ENCODE measurements at places on chromosomes 7 and 10. TPM values are rescaled to one million over a fixed set of nuclear protein-coding genes. Genes with fewer than 3 reads are reported as not detected.

- no peak for DNase-seq
Observed at GRCh38 chr7:142791502-142791901, 20.7 kb downstream of the PRSS2 start.

DNA sequence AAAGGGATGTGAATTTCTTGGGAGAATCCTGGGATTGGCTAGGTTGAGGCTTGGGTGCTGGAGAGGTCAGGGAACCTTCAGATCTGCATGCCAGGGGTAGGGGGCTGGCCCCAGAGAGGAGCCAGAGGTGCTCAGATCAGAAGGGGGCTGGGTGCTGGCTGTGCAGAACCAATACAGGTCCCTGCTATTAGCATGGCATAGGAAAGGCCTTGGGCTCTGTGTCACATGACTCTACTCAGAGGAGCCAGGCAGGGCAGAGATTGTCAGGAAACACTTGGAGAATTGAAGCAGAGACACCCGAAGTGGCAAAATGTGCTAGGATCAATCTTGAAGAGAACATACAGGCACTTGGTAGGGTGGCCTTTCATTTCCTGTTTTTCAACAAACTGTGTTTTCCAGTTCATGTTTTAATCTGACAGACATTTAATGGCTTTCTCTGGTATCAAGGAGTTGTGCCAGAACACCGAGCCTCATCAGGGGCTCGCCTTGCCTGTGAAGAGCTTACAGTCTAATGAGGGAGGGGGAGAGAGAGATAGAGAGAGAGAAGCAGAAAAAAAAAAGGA, 498.9 kb downstream of the RPS24 start:
- no peak for DNase-seq

DNA sequence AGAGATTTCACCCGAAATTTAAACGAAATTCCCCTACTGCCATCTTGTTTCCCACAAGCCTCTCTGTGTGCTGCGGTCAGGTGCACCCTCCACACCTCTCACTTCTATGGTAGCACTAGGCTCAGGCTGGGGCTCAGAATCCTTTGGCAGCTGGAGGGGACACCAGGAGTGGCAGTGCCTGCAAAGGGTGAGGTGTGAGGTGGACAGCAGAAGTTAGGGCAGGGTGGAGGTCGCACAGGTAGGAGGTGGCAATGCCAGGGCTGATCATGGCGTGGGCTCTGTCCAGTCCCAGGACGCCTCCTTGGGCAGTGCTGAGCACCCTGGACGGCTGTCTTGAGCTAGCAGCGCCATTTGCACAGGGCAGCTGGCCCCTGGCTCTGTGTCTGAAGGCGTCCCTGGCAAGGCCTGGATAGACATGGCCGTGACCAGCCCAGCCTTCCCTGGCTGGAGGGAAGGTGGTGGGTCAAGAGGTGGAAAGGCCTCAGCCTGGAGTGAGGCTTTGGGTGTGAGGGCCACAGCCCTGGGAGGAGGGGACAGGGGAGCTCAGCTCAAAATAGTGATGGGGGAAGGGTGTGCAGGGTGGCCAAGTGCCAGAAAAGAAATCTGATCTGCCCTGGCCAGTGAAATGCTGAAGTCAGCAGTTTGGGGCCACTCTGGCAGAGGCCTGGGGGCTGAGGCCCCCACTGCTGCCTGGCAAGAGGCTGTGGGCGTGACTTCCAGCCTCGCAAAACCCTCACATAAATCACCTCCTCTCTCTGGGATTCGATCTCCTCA, 40.0 kb downstream of the ZCCHC24 start:
- DNase-seq, result no peak

DNA sequence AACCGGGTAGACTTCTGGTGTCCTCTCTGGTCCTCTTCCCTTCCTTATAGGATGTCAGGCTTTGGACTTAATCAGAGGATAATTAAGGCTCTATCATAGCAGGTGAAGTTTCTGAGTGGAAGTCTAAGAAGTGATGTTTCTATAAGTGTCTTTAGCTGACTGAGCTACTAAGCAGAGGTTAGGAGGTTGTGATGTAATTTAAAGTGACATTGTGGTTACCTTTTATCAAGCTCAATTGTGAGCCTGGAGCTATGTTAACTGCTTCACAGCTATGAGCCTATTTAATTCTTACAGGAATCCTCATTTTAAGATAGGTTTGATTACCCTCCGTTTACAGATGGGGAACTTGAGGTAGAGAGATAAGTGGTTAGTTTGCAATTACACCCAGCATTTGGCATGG, 365.1 kb downstream of the AUTS2 start:
- DNase-seq, result no peak

- DNase-seq, result no peak
Observed at GRCh38 chr10:84768132-84768531, 439.7 kb downstream of the CCSER2 start.

GRCh38 chr7:148696787-148697186, 1.9 kb upstream of the CUL1 start:
- DNase-seq, result no peak

- DNase-seq, result no peak
Observed at GRCh38 chr10:61623161-61623560, 39.6 kb upstream of the CABCOCO1 start.

The FIS1 gene
- 58.7 TPM for total RNA-seq
